ENCODE measurements at places on chromosomes 5 and 9.

- DNase-seq = no peak
Measured at GRCh38 chr9:84283946-84284345, 56.6 kb downstream of the SLC28A3 start.

GRCh38 chr9:125405938-125406809, 144.5 kb downstream of the GAPVD1 start:
- no peak for DNase-seq

DNA sequence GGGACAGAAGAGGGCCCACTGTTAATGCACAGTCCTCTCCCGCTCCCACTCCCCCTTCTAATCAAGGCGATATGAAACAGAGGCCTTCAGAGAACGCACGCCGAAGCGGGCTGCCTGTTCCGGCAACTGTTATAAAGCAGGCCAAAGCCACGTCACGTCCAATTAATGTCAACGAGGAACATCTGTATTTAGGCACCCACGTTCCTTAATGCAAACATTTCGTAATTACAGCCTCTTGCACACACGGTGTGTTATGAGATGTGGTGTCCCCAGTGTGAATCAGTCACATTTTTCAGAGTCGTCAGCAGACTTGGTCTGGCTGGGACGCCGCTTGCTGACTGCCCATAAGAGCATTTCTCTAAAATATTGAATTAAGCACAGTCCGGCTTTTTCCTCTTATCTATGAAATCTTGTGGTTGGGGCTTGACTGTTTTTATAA, 339.0 kb downstream of the NSG2 start:
- DNase-seq = no peak

DNA sequence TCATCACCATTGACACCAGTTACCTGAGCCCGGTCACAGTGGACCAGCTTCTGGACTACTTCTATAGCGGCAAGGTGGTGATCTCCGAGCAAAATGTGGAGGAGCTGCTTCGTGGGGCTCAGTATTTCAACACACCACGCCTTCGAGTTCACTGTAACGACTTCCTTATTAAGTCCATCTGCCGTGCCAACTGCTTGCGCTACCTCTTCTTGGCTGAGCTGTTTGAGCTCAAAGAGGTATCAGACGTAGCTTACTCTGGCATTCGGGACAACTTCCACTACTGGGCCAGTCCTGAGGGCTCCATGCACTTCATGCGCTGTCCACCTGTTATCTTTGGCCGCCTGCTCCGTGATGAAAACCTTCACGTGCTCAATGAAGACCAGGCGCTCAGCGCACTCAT, 520 bp downstream of the CCIN start:
- DNase-seq = no peak

GRCh38 chr5:170219615-170220014, 13.2 kb upstream of the C5orf58 start:
- no peak for DNase-seq

DNA sequence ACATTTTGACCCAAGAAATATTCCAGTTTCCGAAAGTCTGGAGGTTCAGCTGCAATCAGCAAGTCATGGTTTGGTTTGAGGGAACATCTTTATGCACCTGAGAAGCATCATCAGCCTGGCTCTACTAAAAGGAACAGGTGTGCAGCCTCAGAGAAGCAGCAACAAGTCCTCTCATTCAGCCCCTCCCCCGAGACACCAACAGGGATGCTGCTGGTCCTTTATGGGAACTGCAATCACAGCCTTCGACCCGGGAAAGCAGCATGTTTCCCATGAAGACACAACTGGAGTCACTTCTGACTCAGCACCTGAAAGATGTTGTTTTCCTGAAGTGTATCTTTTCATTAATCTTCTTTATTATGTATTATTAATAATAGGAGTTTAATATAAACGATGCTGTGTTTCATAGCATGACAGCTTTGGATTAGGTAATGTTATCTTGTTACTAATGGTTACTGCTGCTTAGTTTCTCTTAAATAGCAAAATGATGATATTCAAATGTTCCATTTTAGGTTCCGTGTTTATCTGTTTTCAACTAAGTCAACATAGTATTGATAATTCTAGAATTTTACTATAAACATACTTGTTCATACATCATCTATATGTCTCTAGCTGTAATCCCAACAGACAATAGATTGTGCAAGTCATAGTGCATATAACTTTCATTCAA, 15.6 kb upstream of the NREP start:
- DNase-seq = no peak

DNA sequence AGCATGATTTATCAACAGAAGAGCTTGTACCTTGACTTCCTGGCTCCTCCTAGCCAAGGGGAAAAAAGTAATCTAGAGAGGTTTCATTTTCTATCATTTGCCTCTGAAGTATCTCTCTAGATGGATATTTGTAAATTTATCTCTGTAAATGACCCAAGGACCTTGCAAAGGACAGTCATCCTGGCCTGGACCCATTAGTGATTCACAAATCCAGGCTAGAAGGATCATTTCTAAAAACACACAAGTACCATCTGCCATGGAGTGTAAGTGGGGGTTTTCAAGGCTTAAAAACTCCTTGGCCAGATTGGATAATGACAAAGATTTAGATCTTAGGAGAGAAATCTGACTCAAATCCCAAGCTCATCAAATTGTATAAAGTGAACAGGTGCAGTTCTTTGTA, 8.1 kb downstream of the TTC23L start:
- DNase-seq = no peak

GRCh38 chr5:31412324-31412723, 119.6 kb downstream of the DROSHA start:
- DNase-seq = no peak

- no peak for DNase-seq
Measured at GRCh38 chr9:105098370-105098769, 146.1 kb upstream of the SLC44A1 start.

GRCh38 chr5:137891849-137892248, 2.6 kb downstream of the PKD2L2 start:
- DNase-seq = no peak

- no peak for DNase-seq
Measured at GRCh38 chr5:19406576-19407365, 581.2 kb downstream of the CDH18 start.

DNA sequence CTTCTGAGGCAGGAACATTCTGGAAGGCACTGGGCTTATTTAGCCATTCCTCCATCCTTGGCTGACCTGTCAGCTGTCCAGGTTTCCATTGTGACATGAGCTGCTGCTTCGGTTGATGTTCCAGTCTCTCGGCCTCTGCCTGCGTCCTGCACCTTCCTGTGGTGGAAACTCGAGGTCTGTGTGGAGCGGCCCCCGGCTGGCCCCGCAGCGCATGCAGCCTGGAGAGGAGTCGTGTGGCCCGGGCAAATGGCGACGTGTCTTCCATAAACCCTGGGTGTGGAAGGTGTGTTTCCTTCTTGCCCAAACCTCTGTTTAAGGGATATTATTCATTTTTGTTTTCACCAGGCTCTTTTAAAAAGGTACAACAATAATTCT, 36.5 kb upstream of the SLC9A3 start:
- DNase-seq = no peak

GRCh38 chr5:72539038-72539437, 31.8 kb upstream of the ZNF366 start:
- DNase-seq = no peak

DNA sequence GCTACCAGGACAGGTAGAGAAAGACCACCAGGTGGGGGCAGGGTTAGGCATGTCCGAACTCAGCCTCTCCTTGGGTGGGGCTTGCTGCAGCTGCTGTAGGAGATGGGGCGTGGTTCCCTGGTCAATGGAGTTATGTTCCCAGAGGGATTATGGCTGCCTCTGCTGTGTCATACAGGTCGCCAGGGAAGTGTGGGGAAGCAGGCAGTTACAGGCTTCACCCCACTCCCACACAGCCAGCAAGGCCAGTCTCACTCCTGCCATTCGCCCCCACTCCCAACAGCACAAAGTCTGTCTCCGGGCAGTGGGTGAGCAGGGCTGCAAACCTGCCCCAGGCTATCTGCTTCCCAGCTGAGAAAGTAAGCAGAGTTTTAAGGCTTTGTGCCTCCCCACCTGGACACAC, 20.0 kb upstream of the CEP72 start:
- DNase-seq = no peak

GRCh38 chr5:97495301-97495700, 312.3 kb upstream of the RIOK2 start:
- no peak for DNase-seq

- DNase-seq = no peak
Measured at GRCh38 chr5:51986733-51987132, 603.5 kb downstream of the ISL1 start.

- DNase-seq = no peak
Measured at GRCh38 chr9:79883073-79883645, 311.4 kb downstream of the TLE4 start.

DNA sequence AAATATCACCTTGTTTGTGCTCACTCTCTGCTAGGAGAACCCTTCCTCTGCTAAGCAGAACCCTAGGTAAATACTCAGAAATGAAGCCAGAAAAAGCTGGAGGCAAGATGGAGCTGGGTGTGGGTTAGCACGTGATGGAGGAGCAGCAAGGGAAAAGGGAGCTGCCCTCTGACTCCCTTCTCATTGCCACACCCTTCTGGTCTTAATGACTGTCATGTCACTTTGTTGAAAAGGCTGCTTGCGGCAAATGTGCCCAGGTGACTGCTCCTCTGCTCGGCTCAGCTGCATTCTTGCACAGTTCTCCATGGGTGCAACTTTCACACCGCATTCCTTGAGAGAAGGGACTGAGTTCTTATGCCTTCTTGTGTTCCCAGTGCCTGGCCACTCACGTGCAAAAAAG, 36.4 kb upstream of the TBC1D2 start:
- no peak for DNase-seq

DNA sequence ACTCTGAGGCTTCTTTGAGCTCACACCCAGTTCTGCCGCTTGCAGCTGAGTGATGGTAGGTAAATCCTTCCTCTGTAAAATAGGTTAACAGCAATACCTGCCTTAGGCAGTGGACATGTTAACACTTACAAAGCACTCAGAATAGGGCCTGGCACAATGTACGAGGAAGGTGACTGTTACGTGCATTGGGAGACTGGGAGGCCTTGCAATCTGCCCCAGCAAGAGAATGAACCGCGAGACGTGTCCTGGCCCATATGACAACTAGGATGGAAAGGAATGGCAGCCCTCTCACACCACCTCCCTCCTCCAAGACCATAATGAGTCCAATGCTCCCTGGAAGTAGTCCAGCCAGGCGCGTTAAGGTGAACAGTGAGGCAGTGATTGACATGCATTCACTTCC, 23.1 kb upstream of the AKNA start:
- DNase-seq = no peak

GRCh38 chr5:132268769-132269551, 11.5 kb downstream of the PDLIM4 start:
- no peak for DNase-seq

DNA sequence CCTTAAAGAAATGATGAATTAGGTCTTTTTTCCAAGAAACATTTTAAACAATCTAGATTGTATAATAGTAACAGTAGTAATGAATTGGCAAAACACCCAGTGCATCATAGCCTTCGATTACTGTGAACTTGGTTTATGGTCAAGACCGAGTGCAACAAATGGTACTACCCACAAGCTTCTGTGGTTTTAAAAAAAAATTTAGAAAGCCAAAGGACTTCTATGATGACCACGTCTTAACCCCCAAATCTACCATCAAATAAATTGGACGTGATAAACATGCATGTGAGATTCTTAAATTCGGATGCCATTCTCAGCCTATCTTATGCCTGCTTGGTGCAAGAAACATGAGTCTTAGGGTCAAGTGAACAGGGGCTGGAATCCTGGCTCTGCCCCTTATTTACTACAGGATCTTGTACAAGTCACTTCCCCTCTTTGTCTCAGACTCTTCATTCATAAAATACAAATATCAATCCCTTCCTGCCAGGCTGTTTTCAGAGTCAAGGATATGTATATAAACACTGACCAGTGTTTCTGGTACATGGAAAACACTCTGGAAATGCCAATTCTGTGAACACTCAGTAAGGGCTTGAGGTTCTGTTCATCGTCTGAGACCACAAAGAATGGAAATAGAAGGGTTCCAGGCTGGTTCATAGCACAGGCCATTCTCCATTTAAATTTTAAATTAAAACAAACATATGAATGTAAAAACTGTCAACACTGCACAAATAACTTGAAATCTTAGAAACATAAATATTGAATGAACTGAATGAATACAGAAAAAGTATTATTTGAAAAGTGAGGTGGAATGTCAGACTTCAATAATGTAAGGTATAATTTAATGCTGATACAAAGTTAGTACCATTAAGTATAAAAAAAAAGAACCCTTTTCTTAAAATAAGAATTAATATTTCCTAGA, 107.8 kb downstream of the NR6A1 start:
- no peak for DNase-seq

GRCh38 chr9:127698985-127699670, 7.7 kb upstream of the CFAP157 start:
- DNase-seq = peak; percentile 99
